ENCODE measurements at places on chromosomes 13 and 19.

DNA sequence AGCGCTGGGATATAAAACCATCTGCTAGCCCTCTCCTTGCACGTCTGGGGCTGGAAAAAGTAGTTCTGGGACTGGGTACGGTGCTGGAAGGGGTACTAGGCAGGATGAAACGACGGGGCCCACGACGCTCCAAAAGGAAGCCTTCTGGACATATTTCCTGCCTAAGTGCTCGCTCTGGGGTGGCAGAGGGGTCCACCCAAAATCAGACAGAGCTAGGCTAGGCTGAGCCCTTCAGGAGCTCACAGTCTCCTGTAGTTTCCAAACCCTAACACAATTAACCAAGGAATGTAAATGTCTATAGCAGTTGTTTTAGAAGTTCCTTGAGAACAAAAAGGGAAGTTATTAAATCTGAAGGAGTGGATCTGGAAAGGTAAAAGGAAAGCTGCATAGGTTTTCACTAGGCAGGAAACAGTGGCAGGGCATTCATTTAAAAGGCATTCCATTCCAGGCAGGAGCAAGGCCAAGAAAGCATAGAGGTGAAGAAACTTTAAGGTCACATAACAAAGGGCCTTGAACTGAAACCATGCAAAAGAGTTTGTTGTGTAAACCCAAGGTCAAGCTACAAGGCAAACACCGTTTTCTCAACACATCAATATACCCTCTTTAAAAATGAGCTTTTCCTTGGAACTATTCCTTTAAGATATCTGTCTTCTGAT, 634 bp upstream of the DIAPH3 start:
- no peak for DNase-seq

- DNase-seq: no peak
Observed at GRCh38 chr13:93624311-93624777, 397.7 kb downstream of the GPC6 start.

GRCh38 chr13:79525064-79525857, 44.3 kb downstream of the NDFIP2 start:
- DNase-seq: no peak

- no peak for DNase-seq
Observed at GRCh38 chr19:41445575-41445974, 2.6 kb downstream of the ERICH4 start.

- DNase-seq: no peak
Observed at GRCh38 chr13:75404726-75405125, 77.2 kb downstream of the TBC1D4 start.

- DNase-seq: no peak
Observed at GRCh38 chr19:49347191-49347590, 12.0 kb downstream of the CD37 start.

DNA sequence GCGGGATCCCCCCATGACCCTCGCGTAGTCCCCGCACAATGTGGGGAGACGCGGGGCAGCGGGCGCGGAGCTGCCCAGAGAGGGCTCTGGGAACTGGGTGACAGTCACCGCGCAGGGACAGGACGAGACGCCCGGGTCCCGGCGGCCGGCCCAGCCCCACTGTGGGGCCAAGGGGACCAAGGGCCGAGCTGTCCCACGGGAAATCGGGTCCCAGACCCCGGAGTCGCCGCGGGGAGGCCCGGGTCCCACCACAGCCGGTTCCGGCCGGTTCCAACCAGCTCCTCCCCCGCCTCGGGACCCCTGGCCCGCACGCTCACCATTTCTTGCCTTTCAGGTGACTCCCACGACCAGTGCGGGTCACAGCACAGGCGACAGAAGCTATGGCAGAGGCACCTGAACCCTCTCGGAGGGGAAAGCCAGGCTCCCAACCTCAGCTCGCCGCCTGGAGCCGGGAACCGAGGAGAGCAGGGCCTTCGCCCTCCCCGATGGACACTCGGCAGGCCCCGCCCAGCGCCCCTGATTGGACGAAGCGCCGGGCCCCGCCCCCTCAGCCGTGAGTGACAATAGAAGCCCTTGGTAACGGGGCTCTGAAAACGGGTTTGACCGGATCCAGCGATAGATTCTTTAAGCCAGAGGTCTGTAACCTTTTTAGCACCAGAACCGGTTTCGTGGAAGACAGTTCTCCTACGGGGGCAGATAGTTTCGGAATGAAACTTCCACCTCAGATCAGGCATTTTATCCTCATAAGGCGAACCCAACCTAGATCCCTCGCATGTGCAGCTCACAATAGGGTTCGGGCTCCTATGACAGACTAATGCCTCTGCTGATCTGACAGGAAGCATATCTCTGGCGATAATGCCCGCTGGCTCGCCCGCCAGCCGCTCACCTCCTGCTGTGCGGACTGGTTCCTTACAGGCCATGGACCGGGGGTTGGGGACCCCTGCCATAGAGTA, at the start of gene ZNF433:
Gene ZNF433 (minus strand): TSS at position 460 of the 953 bp plus-strand sequence. CDS start 140 bp downstream, at position 320.
- peak; percentile 97 for DNase-seq

GRCh38 chr19:3275583-3276340, 51.3 kb downstream of the CELF5 start:
- DNase-seq: no peak

- no peak for DNase-seq
Observed at GRCh38 chr19:5094768-5095567, 126.1 kb downstream of the KDM4B start.

DNA sequence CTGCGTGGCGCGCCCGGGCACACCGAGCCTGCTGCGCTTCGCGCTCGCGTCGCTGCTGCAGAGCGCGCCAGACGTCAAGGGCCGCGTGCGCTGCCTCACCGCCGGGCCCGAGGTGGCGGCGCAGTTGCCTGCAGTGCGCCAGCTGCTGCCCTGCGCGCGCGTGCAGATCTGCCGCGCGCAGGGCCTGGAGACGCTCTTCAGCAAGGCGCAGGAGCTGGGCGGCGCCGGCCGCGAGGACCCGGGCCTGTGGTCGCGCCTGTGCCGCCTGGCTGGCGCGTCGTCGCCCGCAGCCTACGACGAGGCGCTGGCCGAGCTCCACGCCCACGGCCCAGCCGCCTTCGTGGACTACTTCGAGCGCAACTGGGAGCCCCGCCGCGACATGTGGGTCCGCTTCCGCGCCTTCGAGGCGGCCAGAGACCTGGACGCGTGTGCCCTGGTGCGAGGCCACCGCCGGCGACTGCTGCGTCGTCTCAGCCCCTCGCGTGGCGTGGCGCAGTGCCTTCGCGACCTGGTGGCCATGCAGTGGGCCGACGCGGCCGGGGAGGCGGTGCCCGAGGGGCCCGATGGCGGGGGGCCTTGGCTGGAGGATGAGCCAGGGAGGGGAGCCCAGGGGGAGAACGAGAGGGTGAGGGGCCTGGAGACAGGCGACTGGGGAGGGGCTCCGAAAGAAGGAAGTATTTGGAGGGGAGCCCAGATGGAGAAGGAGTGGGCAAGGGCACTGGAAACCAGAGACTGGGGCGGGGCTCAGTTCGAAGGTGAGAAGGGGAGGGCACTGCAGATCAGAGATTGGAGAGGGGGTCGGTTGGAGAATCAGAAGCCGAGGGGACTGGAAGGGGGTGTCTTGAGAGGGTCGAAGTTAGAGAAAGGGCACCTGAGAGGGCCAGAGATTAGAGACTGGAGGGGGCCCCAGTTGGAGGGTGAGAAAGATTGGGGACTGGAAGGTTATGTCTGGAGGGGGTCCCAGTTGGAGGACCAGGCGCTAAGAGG, 24.7 kb downstream of the ZSWIM9 start:
- DNase-seq: no peak

- no peak for DNase-seq
Observed at GRCh38 chr19:33580645-33581037, 41.1 kb upstream of the CHST8 start.

DNA sequence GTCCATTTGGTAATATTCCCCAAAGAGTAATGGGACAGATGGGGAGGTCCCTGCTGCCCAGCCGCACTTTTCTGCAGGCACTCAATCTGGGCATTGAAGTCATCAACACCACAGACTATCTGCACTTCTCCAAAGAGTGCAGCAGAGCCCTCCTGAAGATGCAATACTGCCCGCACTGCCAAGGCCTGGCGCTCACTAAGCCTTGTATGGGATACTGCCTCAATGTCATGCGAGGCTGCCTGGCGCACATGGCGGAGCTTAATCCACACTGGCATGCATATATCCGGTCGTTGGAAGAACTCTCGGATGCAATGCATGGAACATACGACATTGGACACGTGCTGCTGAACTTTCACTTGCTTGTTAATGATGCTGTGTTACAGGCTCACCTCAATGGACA, 295.0 kb downstream of the GPC5 start:
- no peak for DNase-seq

DNA sequence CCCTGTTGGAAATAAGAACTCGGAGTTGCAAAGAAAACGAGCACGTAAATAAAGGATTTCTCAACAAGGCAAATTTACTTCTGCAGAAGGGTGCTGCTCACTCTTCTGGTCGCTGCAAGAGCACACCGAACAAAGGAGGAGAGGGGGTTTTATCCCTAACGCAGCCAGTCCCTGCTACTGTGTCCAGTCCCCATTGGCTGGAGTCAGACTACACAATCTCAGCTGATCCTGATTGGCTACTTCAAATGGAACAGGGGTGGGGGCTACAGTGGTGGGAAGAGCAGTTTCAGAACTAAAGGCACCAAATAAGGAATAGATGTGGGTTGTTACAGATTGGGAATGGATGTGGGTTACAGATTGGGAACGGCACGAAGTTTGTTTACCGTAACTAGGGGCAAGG, 63.9 kb upstream of the MCF2L start:
- no peak for DNase-seq

GRCh38 chr13:105202354-105202753, 1333.1 kb downstream of the EFNB2 start:
- no peak for DNase-seq

DNA sequence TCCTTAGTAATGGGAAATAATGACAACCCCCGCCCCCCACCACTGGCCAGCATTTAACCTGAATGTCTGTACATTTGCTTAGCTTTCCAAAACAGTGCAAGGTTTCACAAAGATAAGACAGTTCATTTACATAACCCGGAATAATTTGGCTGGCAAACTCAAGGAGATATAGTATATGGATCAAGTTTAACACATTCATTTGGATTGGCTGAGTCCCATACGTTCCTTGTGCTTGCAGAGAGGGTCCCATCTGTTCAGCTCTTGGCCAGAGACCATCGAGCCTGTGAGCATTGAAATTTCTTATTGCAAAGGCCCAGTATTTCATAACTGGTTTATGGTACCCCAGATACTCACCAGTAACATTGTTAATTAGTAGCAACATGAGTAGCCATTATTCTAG, 116.5 kb downstream of the GPC6 start:
- no peak for DNase-seq

GRCh38 chr13:35729926-35730627, 253.6 kb upstream of the MAB21L1 start:
- DNase-seq: peak; percentile 90

DNA sequence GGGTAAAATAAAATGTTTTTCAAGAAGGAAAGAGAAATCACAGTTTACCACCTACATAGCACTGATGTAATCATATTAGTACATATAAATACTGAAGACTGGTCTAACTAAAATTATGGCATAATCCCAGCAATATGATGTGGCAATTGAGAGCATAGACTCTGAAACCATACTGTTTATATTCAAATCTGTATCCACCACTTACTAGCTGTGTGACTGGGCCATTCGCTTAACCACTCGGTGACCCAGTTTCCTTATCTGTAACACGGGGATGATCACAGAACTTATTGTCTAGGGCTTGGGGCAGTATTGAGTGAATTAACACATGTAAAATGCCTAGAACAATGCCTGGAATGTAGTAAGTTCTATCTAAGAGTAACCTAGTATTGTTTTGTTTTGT, 13.1 kb upstream of the GTF3A start:
- no peak for DNase-seq

GRCh38 chr19:5016781-5017180, 47.9 kb downstream of the KDM4B start:
- DNase-seq: no peak

DNA sequence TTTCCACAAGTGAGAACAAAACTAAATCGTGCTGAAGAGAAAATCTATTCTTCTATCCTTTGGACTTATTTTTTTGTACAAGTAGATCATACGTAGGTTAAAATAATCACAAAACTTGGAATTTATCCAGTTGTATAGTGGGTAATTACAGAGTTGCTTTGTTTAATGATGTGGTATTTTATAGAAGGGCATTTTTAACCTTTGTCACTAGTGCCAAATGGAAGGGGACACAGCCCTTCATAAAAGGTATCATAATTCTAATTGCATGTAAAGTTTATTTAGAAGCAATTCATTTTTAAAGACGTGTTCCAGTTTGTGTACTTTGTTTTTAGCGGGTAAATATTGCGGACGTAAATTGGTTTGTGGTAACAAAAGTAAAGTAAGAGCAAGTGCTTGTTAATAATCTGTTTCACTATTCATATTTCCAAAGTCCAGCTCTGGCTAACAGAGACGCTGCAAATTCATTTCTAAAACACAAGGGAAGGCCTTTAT, 99.5 kb downstream of the ERCC5 start:
- DNase-seq: no peak

GRCh38 chr13:20497006-20497775, 28.5 kb downstream of the CRYL1 start:
- no peak for DNase-seq

- peak; percentile 18 for DNase-seq
Observed at GRCh38 chr13:86838411-86839120, 832.6 kb upstream of the SLITRK5 start.

- DNase-seq: no peak
Observed at GRCh38 chr13:75330770-75331169, 151.2 kb downstream of the TBC1D4 start.

DNA sequence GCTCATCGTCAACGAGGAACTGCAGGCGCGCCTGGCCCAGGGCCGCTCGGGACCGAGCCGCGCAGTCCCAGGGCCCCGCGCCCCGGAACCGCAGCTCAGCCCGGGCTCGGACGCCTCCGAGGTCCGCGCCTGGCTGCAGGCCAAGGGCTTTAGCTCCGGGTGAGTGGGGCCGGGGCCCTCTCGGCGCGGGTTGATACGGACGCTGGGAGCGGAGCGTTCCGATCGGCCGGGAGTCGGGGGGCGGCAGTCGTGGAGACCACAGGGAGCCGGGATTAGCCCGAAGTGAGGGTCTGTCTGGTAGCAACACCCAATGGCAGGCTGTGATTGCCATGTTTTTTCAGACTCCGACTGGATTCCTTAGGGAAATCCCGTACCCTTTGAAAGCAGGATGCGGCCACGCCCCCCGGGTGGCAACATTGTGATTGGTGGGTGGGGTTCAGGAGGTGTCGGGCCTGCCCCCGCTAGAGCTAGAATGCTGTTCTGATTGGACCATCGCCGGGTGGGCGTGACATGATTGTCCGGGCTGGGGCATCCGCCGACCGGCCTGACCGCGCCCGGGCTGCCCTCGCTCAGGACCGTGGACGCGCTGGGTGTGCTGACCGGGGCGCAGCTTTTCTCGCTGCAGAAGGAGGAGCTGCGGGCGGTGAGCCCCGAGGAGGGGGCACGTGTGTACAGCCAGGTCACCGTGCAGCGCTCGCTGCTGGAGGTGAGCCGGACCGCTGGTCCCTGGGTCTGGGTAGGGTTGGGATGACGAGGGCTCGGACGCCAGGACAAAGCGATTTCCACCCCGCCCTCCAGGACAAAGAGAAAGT, 11.3 kb downstream of the EPS8L1 start:
- DNase-seq: peak; percentile 96

- DNase-seq: no peak
Observed at GRCh38 chr19:1769645-1769985, 16.3 kb downstream of the ONECUT3 start.
